ENCODE measurements at places on chromosomes 2 and 18.

GRCh38 chr2:26537826-26538475, 60.0 kb upstream of the OTOF start:
- DNase-seq, result no peak

DNA sequence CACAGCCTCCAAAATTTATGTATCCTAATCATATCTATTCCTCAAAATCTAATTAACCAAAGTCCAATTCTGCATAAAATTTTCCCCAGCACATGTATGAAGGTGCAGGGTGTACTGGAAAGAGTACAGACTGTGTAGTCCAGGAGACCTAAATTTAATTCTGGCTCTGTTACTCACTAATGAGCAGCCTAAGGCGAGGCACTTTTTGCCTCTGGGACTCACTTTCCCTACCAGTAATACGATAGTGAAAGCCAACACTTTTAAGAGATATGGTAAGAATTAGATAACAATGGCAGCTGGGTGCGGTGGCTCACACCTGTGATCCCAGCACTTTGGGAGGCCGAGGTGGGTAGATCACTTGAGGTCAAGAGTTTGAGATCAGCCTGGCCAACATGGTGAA, 177.7 kb downstream of the PIEZO2 start:
- no peak for DNase-seq

DNA sequence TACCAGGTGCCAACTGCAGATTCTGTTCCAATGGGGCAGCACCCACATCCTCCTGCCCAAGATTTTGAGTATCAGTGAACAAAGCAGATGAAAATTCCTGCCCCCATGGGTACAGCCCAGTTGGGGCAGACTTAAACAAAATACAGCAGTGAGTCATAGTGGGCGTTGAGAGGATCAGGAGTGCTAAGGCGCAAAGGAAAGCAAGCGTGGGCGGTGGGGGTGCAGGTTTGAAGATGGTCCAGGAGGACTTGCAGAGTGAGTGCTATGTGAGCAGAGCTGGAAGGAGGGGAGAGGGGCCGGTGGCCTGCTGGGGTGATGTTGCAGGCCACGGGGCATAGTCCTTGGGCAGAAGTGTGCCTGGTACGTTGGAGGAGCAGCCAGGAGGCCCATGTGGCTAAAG, 24.7 kb downstream of the STEAP3 start:
- DNase-seq, result peak; percentile 78

- DNase-seq, result peak; percentile 10
These were observed 125.8 kb downstream of the VWC2L start for GRCh38 chr2:214536625-214537024.

DNA sequence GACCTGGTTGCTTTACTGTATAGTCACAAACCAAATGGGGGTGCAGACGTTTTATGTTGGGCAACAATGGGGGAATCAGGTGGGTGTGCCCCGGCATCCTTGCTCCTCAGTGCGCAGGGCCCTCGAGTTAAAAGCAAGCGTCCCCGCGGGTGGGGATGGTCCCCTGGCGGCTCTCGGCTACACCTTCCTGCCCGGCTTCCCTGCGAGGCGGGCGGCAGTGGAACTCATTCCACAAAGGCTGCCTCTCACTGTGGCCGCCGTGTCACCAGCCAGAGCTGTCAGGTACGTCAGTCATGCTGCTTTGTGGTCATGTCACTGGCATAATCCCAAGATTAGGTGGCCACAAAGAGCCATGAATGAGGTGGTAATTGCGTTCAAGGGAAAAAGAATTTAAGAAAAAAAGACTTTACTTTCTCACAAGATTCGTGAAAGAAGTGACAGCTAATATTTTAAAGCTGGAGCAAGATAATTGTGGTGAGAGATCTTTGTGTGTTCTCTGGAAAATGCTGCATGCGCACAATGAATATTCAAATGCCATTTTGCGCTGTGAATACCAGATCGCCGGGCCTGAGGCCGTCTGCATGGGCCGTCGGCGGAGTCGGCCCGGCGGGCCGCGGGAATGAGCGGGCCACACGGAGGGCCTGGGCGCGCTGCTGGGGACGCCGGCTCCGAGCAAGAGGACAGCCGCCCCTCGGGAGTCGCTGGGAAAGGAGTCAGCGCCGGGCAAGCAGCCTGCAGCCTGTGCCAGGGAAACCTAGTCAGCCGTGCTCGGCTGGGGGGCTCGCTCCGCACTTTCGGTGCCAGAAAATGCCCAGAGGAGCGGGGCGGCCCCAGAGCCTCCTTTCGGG, 82.3 kb upstream of the LDLRAD4 start:
- peak; percentile 60 for DNase-seq

- DNase-seq, result no peak
These were observed 36.5 kb downstream of the HADHB start for GRCh38 chr2:26281226-26281625.

GRCh38 chr2:108345951-108346350, 31.8 kb upstream of the SULT1C4 start:
- no peak for DNase-seq

- no peak for DNase-seq
These were observed 59.0 kb downstream of the TACR1 start for GRCh38 chr2:75140288-75140687.

- DNase-seq, result peak; percentile 45
These were observed 785 bp downstream of the CLASP1 start for GRCh38 chr2:121648206-121649148.

DNA sequence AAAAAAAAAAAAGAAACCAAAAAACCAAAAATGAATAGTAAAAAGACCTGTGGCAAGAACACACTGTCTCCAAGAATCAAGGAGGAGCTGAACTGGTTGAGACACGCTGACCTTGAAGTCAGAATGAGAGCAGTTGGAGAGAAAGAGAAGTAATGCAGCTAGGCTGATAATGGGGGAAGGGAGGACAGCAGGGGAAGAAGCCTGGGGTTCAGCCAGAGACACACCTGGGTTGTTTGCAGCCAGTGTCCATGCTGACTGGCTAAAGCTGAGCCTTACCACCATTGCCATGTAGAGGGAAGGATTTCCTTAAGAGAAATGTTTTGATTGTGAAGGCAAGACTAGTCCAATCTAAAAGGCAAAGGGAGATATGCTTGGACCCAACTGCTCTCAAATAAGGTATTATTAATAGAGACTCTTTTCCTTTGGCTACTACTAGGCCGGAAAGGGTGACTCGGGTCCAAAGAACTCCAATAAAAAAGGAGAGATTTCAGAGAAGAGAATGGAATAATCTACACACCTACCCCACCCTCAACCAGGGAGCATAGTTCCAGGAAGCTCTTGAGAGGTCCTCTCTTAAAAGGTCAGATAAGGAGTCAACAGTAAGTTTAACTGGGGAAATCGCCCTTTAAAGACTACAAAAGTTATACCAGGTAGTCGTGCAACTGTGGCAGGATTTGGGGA, 25.2 kb upstream of the REL start:
- no peak for DNase-seq

GRCh38 chr2:195590199-195590860, 66.7 kb upstream of the SLC39A10 start:
- no peak for DNase-seq

GRCh38 chr18:37537868-37538525, 27.6 kb downstream of the CELF4 start:
- peak; percentile 91 for DNase-seq

- DNase-seq, result no peak
These were observed 767.0 kb downstream of the SLC4A3 start for GRCh38 chr2:220394433-220394832.

DNA sequence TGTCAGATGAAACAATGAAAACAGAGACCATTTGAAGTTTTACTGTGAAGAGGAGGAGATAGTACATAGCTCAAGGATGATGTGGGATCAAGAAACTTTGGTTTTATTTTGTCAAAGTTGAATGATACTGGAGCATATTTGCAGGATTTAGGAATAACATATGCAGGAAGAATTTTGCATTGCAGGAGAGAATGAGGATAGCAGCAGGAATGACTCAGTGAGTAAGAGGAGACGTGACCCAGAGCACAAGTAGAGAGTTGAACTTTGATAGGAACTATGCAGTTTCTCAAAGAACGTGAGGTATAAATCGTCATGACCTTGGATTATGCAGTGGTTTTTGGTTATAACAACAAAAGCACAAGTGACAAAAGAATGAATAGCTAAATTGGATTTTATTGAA, 47.7 kb downstream of the MAPRE2 start:
- no peak for DNase-seq

DNA sequence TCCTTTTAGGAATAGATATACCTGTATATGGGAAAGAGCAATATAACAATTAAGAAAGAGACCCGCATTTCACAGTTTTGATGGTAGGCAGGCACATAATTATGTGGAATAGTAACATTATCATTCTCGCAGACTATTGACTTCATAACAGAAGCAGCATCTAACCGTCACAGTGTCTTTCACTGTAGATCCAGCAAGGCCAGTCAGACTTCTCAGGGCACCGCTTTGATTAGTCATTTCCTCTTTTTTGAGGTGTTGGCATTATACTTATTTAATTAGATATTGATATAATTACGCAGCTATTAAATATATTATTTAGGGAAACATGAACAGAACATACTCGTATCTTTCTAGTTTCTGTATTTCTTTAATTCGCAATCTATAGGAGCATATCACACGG, 176.4 kb downstream of the NAPG start:
- DNase-seq, result no peak

DNA sequence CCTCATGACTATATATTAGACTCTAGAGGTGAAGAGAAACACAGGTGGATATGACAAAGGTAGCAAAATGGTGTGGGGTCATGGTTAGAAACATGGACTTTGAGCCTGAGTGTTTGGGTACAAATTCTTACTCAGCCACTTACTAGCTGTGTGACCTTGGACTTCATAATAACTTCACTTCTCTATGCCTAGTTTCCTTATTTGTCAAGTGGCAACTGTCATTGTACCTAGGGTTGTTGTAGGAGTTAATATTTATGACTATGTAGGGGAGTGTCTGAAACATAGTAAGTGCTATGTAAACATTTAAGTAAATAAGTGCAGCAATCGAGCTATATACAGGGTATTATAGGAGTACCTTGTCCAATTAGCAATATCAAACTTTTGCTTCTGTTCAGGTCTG, 49.7 kb upstream of the RAPH1 start:
- DNase-seq, result no peak

DNA sequence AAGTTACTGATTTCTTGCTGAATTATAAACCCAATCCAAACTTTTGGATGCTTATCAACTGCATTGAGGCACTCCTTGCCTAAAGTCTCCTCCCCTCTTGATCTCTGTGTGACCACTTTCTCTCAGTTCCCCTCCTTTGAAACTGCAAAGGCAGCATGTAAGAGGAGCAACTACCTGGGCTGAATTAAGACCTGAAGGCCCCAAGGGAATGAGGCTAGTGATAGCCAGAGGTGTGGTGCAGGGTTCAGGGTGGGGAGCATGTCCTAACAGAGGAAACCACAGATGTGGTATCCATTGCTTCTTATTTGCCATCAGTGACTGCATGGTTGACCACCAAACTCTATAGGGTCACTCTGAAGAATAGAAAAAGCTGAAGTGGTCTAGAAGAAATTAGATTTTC, 557.9 kb downstream of the TNS1 start:
- no peak for DNase-seq
